ENCODE measurements at places on chromosomes 11 and 22. TPM values are rescaled to one million over a fixed set of nuclear protein-coding genes. Genes with fewer than 3 reads are reported as not detected.

DNA sequence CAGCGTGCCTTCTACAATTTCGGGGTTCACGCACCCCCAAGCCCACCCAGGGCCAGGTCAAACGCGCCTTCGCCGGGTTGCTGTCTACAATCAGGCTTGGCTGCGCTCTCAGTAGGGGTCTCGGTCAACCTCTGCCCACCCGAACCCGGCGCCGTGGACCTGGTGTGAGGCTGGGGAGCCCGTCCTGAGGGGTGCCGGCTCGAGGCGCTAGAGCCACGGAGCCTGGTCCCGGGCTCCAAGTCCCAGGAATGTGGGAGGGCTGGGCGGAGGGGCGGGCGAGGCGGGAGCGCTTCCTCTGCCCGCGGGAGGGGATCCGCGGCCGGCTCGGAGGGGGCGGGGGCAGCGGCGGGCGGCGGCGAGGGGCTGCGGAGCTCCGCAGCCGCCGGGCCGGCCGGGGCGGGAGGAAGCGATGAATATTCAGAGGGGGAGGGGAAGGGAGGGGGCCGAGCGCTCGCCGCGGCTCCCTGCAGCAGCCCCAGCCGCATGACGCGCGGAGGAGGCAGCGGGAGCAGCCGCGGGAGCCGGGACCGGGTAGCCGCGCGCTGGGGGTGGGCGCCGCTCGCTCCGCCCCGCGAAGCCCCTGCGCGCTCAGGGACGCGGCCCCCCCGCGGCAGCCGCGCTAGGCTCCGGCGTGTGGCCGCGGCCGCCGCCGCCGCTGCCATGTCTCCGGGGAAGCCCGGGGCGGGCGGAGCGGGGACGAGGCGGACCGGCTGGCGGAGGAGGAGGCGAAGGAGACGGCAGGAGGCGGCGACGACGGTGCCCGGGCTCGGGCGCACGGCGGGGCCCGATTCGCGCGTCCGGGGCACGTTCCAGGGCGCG is at the start of gene PTPRJ:
PTPRJ (plus strand) TSS at position 472 of the 819 bp plus-strand sequence. CDS start 354 bp downstream, outside the sequence.
- no peaks in the 10 kb centered on the region for H3K36me3 ChIP-seq
- peak; percentile 57 for DNase-seq
- H3K27ac ChIP-seq: peak within 1 kb of the TSS; percentile 53
- H3K27me3 ChIP-seq: no peaks in the 10 kb centered on the region
- H3K4me3 ChIP-seq: peak within 1 kb of the TSS; percentile 90

The SCGB1D2 gene
- not detected for total RNA-seq

The CALCA gene
- total RNA-seq: not detected

The FJX1 gene
- 3.8 TPM for total RNA-seq

DNA sequence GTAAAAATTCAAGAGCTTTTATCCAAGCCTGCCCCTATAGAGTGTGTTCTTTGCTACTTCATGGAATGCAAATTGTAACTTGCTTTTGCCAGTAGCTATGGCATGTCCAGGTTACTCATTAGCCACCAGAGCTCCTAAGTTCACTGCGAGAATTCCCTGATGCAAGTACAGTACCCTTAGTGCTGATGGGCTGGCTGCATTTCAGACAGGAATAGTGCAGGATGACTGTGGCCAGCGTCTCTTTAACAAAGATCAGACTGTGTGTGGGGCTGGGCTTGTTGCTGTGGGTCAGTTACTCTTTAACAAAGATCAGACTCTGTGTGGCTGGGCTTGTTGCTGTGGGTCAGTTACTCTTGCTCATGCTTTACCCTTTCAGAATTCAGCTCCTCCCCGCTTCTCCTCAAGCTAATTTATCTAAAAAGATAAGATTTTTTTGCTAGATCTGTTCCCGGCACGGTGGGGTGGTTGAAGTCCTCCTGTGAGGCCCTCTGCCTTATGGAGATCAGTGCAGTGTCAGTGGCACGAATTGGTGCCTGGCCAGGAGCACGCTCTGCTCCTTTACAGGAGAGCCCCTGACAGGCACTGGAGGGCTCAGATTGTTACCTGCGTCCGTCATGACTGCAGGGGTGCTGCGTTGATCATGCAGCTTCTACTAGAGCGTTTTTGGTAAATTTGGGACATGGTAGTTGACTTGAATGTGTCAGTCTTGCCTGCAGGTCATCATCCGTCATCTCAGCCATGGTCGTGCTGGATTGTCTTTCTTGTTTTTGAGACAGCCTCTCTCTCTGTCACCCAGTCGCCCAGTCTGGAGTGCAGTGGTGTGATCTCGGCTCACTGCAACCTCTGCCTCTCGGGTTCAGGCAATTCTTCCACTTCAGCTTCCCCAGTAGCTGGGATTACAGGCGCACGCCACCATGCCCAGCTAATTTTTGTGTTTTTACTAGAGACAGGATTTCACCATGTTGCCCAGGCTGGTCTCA is 27.0 kb downstream of the AP2A2 start:
- H3K4me3 ChIP-seq: no peak overlapping the region
- no peak overlapping the region for H3K27ac ChIP-seq
- DNase-seq: no peak
- H3K27me3 ChIP-seq: no peaks in the 10 kb centered on the region

The IFITM10 gene
- total RNA-seq: 3.7 TPM

DNA sequence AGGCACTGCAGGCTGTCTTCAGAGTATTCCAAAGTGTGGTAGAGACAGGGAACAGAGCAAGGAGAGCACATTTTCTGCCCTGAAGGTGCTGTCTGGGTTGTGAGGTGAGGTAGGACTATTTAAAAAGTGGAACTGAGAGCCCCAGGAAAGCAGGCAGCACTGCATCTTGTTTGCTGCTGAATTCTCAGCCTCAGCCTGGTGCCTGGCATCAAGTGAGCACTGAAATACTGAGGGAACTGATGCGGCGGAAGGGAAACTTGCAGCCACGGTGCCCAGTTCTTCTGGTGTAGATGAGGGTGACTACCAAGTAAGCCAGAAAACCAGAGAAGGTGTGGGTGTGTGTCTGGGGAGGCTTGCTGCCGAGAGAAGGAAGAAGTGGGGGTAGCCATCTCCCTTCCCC is 59.5 kb downstream of the TNRC6B start:
- H3K36me3 ChIP-seq: no peaks in the 10 kb centered on the region
- peak overlapping the region; percentile 51 for H3K27ac ChIP-seq
- no peak overlapping the region for H3K4me3 ChIP-seq
- no peak for DNase-seq
- H3K4me1 ChIP-seq: peaks cover 60% of the 10 kb centered on the region

The GNG3 gene
- not detected for total RNA-seq

DNA sequence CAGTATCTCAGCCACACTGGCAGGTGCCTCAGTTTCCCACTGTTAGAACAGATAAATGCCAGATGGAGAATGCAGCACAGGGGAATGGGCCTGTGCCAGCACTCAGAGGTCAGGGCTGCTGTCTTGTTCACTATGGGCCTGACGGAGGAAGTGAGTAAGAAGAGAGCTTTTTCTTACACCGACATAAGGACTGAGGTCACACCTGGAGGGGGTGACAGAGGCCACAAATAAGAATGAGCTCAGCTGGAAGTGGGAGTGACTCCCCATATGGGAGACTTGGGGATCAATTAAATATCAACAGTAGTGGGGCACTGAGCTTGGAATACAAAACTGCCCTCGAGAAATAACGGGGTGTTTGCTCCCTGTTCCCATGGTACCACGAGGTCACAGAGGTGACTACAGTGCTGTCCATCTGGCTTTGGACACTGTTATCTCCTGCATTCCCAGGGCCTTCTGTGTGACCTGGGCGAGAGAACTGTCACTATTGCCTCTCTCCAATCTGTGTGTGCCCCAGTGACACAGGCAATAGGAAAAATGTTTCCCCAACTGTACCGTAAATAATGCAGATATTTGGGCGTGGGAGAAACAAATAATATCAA is 94.1 kb upstream of the NNMT start:
- DNase-seq: no peak
- no peaks in the 10 kb centered on the region for H3K27me3 ChIP-seq
- peak overlapping the region; percentile 91 for H3K27ac ChIP-seq
- H3K4me1 ChIP-seq: peaks cover 81% of the 10 kb centered on the region
- peaks cover 15% of the 10 kb centered on the region for H3K36me3 ChIP-seq

The SNX32 gene
- total RNA-seq: not detected

- no peak overlapping the region for H3K4me3 ChIP-seq
- DNase-seq: no peak
- H3K4me1 ChIP-seq: no peaks in the 10 kb centered on the region
- no peak overlapping the region for H3K27ac ChIP-seq
Measured at GRCh38 chr11:15104166-15104565, 10.6 kb upstream of the INSC start.

DNA sequence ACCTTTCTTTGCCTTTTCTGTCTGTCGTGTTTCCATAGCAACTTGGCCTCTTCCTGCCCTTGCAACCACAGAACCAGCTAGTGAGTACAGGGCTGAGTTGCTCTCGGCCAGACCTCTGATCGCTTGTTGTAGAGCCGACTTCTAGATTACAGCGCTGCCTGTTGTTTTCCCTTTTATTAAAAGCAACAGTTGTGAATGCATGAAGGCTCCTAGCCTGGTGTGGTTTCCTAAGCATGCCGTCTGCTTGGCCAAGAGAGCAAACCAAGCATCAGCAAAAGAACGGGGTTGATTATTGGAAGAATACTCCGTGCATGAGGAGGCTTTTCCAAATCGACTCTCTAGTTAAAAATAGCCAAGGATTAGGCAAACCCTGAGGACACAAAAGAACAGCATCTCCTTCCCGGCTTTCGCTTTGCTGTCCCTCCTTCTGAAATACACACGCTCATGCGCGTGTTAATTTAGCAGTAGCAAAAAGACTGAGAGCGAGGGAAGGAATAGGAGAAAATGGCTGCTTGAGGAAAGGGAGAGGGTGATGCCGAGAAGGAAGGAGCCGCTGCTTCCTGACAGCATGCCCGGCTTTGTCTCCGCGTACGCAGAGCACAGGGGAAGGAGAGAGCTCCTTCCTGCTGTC is 71.5 kb upstream of the TTC12 start:
- H3K27ac ChIP-seq: peak overlapping the region; percentile 46
- H3K4me1 ChIP-seq: no peaks in the 10 kb centered on the region

The SCO2 gene
- total RNA-seq: not detected

The PIH1D2 gene
- total RNA-seq: 1.3 TPM

GRCh38 chr22:45475063-45475747 is 27.5 kb upstream of the FBLN1 start:
- no peaks in the 10 kb centered on the region for H3K36me3 ChIP-seq
- no peak overlapping the region for H3K4me3 ChIP-seq
- no peak overlapping the region for H3K27ac ChIP-seq
- no peak for DNase-seq
- no peaks in the 10 kb centered on the region for H3K4me1 ChIP-seq
- peaks cover 5% of the 10 kb centered on the region for H3K27me3 ChIP-seq

DNA sequence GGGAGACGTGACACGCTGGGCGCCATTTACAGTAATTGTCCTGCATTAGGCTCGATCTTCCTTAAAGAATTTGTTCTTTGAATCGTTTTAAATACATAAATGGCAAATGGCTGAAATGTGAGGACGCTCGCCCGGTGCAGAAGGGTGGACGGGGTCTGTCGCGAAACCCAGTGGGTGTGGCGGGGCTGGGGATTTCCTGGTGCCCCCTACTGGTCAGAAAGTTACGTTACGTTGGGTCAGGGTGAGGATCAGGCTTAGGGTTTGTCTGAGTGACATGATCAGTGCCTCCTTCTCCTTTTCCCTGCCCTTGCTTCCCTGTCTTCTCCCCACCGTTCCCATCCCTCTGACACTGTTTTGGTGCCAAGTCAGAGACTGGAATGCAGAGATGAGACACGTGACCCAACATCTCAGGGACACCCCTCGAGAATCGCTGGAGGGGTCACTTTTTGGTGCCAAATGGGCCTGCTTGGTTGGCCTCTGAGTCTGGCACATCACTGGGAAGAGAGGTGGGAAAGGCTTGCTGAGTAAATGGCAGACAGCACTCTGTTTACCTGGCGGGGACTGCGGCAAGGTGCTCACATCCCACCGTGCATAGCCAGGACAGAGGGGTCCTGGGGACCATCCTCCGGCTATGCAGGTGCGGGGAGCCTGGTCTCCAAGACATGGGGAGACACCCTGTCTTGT is 1107.6 kb downstream of the BRD1 start:
- DNase-seq: no peak
- H3K4me3 ChIP-seq: no peak overlapping the region
- H3K27ac ChIP-seq: no peak overlapping the region
- no peaks in the 10 kb centered on the region for H3K4me1 ChIP-seq
